Frontal cortex (tissue), 4 donors: ENCODE measurements at places on chromosomes 1 and 21.

GRCh38 chr1:221514806-221515205 is 227.1 kb downstream of the DUSP10 start:
- DNase-seq = no peak

- no peak for DNase-seq
These were observed 182.5 kb downstream of the ZC3H11B start for GRCh38 chr1:219430419-219430818.

DNA sequence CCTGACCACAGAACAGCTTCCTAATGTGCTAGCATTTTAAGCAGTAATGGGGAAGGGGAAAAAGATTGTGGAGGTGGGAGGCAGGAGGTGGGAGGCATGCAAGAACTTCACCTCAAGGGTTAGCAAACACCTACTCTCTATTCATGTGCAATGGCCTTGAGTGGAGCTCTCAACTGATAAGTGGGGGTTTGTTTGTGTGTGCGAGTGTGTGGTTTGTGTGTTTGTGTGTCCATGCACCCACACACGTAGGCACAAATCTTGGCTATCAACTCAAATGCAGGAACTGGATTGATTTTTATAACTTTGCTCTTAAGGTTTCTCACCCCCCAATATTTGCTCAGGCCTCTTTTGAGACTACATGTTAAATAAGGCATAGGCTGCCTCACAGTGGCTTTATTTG is 78.6 kb downstream of the SYT6 start:
- DNase-seq = no peak

- no peak for DNase-seq
These were observed 110.1 kb upstream of the SLC44A3 start for GRCh38 chr1:94709891-94710581.

DNA sequence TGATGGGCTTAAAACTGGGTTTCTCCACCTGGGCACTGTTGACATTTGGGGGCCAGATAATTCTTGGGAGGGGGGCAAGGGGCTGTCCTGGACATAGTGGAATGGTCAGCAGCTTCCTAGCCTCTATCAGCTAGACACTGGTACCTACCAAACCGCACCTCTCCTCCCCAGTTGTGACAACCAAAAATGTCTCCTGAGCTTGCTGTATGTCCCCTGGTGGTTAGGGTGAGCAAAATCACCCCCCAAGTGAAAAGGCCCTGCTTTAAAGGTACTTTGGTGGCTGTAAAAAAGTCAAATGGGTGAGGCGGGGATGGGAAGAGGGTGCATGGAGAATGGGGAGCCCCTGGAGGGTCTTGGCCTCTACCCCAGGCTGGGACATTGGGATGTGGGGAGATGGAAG is 182.0 kb downstream of the IGSF21 start:
- DNase-seq = no peak

DNA sequence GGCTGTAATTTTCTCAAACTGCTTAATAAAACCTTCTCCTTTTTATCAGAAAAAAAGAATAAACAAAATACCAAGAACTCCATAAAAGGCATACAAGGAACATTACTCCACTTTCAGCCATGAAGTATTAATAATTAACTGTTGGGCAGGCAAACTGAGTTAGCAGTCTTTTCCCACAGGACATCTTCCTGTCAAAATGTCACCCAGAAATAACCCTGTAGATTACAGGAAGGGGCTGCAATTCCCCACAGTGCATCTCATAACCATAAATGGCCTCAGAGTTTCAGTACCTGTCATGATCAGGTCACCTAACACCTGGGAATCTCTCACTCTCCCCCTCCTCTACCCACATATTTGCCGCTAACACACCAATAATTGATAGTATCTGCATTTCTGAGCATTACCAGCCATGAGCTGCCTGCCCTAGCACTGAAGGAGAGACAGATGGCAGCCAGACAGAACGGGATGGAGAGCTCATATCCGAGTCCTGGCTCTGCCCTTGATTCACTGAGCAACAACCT is 475.0 kb downstream of the SMYD3 start:
- DNase-seq = no peak

DNA sequence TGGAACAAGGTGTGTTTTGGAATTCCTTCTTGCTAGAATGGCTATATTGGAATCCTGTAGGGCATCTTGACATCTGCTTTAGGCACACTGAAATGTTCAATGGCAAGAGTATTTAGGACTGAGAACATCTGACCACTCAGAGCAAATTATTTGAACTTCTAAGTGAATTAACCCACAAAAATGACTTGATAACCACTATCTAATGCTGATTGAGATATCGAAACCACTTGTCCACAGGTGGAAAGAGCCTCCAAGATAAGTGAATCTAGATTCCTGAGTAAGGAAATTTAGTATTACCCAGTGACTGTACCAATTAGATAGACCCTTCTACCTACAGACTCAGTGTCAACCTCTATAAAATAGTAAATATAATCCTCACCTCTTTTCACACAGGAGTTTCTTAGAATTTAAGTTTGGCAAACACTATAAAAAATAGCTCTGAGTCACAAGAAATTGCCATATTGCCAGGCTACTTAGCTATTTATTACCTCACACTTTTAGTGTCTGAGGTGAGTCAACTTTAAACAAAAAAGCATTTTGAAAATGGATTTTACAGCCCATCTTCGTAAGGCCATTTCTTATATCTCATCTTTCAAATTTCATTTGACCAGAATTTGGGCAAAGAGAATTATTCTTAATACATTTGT is 421.8 kb downstream of the PTBP2 start:
- DNase-seq = no peak

GRCh38 chr1:70518106-70518505 is 107.0 kb downstream of the CTH start:
- DNase-seq = no peak

DNA sequence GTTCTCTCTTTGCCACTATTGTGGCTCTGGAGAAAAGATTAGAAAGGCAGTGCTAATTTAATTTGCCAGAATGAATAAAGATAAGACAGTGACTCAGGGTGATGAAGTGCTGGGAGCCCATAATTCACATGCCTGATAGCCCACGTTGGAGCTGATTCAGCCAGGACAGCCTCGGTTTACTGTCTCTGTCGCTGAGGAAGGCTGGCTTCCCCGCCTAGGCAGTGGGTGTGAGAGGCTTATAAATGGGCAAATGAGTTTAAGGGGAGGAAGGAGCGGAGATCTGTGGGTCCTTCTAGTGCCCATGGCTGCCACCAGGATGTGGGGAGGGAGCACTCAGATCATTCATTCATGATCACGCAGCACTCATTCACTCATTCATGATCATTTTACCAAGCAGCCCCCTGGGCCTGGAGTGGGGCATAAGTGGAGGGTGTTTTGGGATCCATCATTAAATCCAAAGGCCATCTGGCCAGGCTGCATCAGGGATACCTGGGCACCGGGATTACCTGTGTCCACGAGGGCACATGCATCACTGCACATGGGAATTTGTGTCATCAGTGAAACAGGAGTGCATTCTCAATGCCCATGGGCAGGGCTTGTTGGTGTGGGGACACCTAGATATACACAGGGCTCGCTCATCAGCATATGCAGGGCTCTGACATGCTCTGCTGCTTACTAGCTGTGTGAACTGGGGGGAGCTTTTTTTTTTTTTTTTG is 315.4 kb downstream of the MATN1 start:
- no peak for DNase-seq

- peak; percentile 53 for DNase-seq
These were observed at the start of gene PCP4 for GRCh38 chr21:39867198-39867650. Gene PCP4 (plus strand): TSS chr21:39867438. CDS start chr21:39867502, 64 bp downstream.

GRCh38 chr1:96296991-96297390 is 424.6 kb upstream of the PTBP2 start:
- no peak for DNase-seq

- DNase-seq = no peak
These were observed 31.7 kb downstream of the PROX1 start for GRCh38 chr1:214019499-214019898.

- no peak for DNase-seq
These were observed 17.6 kb downstream of the TNNT2 start for GRCh38 chr1:201359873-201360210.

DNA sequence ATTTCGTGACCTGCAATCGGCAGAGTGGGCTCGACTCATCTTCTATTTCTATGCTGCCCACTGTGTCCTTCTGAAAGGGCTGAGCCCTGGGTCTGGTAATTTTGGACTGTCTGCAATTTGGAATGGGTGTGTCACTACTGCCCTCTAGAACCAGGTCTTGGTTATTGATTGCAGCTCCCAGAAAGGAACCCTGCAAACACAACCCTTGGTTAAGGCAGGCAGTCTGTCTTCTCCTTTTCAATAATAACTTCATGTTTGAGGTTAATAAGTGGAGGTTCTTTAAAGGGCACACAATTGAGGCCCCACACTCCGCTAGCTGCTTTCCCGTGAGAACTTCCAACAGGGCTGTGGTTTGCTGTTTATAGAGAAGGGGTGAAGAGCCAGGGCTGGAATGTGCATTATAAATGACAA is 79.9 kb upstream of the LYST start:
- DNase-seq = no peak

DNA sequence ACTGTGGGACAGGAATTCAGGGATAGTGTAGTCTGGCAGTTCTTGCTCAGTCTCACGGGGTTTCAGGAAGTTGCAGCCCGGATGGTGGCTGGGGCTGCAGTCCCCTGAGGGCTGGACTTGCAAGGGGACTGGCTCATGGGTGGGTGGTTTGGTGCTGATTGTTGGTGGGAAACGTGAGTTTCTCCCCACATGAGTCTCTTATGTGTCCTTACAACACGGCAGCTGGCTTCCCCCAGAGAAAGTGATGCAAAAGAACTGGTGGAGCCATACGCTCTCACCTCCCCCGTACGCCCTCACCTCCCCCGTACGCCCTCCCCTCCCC is 64.9 kb downstream of the EVA1C start:
- DNase-seq = no peak

DNA sequence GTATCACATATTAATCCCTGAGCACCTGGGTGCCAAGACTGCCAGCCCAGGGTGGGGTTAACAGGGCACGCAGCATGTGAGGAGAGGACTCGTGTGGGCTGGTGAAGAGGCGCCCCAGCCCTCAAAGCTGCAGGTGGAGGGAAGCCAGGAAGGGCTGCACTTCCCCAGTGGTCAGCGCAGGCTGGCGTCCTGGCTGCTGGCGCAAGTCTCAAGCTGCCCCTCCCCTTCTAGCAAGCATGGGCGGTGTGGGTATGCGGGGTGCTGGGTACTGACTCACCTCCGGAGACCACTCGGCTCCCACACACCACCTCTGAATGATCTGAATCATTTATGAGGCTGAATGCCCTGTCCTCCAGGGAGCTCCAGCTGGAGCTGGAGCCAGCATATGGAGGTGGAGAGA is 44.0 kb downstream of the EIF2D start:
- DNase-seq = no peak

DNA sequence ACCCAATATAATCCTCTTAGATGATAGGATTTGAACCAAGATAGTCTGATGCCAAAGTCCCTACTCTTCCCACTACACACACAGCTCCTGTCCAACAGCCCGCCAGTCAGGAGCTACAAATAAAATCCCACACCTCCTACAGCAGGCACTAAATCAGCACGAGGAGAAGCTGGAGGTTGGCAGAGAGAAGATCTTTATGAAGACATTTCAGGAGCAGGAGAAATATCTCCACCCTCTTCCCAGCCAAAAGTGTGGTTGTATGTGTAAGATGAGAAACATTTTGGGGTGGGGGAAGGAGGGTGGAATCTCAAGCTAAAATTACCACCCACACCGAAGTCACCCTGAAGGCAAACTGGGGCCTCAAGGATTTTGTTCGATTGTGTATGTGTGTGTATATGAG is 54.5 kb downstream of the PLXNA2 start:
- no peak for DNase-seq

GRCh38 chr21:44418108-44418875 is 37.0 kb upstream of the LRRC3 start:
- DNase-seq = no peak

GRCh38 chr1:153803470-153804056 is 28.4 kb downstream of the SLC27A3 start:
- no peak for DNase-seq

GRCh38 chr1:107318932-107319331 is 178.1 kb downstream of the NTNG1 start:
- DNase-seq = no peak

DNA sequence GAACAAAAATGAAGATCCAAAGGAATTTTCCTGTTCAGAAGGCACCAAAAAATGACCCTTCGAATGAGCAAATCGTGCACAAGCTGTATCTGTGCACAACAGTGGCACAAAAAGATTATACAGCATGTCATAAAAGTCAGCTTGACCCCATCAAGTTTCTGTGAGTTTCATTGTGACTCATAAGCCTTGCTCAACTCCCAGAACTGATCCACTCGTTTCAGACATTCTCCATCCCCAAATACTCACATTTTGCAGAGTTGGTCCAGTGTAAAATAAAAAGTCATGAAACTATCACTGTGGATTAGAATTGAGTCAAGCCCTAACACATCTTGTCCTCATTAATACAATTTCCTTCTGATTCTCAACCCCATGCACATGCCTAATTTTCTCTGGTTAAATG is 174.7 kb upstream of the PKN2 start:
- DNase-seq = no peak

DNA sequence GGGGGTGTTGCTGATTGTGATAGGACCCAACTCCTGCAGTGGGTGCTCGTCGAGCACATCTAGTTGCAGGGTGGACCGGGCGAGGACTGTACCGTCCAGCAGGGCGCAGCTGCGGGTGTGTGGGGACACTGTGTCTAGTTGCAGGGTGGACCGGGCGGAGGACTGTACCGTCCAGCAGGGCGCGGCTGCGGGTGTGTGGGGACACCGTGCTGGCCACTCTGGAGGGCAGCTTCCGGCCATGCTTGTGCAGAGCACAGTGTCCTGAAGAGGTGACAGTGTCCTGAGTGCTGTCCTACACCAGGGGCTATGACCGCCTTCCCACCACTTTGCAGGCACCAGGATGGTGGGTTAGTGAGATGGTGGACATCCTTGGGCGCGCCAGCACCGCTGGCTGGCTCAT is 4.6 kb upstream of the TRPM2 start:
- DNase-seq = no peak

DNA sequence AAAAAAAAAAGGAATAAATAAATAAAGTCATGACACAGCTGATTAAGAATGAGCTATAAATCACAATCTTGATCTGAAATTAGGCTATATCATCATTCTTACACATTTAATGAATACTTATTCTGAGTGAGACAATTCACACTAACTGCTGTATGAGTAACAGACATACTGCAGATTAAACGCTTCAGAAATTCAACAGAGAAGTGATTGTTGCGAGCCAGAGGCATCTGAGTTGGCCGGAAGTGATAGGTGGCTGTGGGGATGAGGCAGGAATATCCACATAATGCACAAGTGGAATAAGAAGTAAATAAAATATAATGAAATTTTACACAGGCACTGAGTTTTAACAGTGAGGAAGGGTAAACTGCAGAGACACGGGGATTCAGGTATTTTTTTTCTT is 142.4 kb downstream of the APP start:
- no peak for DNase-seq

DNA sequence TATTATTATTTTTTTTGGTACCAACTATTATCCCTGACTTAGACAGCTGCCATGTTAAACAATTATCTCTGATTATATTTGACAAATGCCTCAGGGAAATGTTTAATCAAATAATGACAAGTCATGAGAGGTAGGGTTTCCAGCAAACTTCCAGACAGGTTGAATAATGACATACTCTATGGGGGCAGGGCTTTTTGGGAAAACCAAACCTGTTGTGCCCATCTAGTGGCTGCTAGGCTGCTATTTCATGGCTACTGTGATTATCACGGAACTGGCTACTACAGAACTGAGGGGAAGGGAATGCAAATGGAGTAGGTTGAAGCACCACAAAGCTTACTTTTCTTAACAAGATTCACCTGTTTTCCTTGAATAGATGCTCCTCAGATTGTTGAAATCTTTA is 77.6 kb downstream of the DUSP10 start:
- no peak for DNase-seq

- DNase-seq = no peak
These were observed 57.5 kb upstream of the PLPPR5 start for GRCh38 chr1:99062192-99062591.

- no peak for DNase-seq
These were observed 155.6 kb downstream of the SDCCAG8 start for GRCh38 chr1:243411472-243411871.
